Mesothelial cell of epicardium (in vitro differentiated cells): ENCODE measurements at places on chromosomes 4 and X. TPM values are rescaled to one million over a fixed set of nuclear protein-coding genes. Genes with fewer than 3 reads are reported as not detected.

GRCh38 chr4:41133454-41134018 is 80.8 kb downstream of the APBB2 start:
- no peak for DNase-seq
- H3K27ac ChIP-seq: peak overlapping the region; percentile 85
- peaks cover 60% of the 10 kb centered on the region for H3K4me1 ChIP-seq
- peaks cover 12% of the 10 kb centered on the region for H3K36me3 ChIP-seq
- no peak overlapping the region for H3K4me3 ChIP-seq
- H3K27me3 ChIP-seq: no peaks in the 10 kb centered on the region

DNA sequence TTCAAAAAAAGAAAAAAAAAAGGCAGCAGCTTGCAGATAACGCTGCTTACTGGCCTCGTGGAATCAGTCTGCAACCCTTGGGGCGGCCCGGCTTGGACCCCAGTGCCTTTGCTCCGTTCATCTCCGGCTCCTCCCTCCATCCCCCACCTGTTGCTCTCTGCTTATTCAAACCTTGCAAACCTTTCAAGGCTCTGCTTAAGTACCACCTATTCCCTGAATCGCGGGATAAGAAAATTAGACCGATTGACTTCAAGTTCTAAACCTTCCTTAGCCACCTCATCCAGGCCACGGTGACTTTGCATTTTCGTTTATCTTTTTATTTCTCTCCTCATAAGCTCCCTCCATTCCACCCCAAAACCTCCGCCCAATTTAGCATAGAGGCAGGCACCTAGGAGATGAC is 1.4 kb upstream of the PHKA1 start:
- H3K27me3 ChIP-seq: no peaks in the 10 kb centered on the region
- no peaks in the 10 kb centered on the region for H3K36me3 ChIP-seq
- peak overlapping the region; percentile 10 for H3K4me3 ChIP-seq
- no peak for DNase-seq
- H3K27ac ChIP-seq: no peak overlapping the region

DNA sequence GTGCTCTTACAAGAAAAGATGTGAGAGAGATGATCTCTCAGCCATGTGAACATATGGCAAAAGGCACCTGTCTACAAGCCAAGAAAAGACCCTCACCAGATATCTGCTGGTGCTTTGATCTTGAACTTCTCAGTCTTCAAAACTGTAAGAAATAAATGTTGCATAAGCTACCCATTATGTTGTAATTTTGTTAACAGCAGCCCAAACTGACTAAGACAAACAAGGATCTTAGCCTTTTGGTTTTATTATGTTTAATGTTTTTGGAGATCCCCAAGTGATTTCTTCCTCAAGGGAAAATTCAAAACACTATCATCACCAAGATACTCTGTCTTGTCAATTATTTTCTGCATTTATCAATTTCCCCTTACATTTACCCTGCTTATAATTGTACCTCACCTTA is 21.8 kb upstream of the CCNI start:
- H3K27ac ChIP-seq: no peak overlapping the region
- no peak for DNase-seq
- peaks cover 14% of the 10 kb centered on the region for H3K4me1 ChIP-seq
- no peak overlapping the region for H3K4me3 ChIP-seq
- no peaks in the 10 kb centered on the region for H3K27me3 ChIP-seq

GRCh38 chrX:46863072-46863471 is 26.2 kb downstream of the RP2 start:
- H3K4me1 ChIP-seq: no peaks in the 10 kb centered on the region
- H3K4me3 ChIP-seq: no peak overlapping the region
- no peak overlapping the region for H3K27ac ChIP-seq

DNA sequence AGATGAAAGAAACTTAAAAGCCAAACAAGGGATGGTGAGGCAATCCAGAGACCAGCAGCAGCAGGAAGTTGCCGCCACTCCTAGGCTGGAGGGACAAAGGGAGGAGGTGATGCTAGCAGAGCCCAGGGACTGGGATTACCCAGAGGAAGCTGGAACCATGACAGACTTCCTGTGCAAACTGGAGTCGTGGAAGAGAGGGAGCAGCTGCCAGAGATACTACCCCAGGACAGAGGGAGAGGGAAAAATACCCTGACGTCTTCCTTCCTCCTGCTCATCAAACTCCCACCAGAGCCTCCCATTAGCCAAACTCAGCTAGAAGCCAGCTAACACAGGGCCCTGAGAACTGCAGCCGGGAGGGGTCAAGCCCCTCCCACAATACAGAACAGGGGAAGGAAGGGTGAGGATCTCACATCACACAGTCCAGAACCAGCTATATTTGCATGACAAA is 101.2 kb upstream of the KLF3 start:
- peaks cover 24% of the 10 kb centered on the region for H3K4me1 ChIP-seq
- no peaks in the 10 kb centered on the region for H3K27me3 ChIP-seq
- H3K4me3 ChIP-seq: no peak overlapping the region
- no peaks in the 10 kb centered on the region for H3K36me3 ChIP-seq
- DNase-seq: no peak

GRCh38 chr4:38309471-38309870 is 349.3 kb downstream of the PTTG2 start:
- H3K4me1 ChIP-seq: peaks cover 17% of the 10 kb centered on the region
- H3K27me3 ChIP-seq: no peaks in the 10 kb centered on the region
- peaks cover 4% of the 10 kb centered on the region for H3K36me3 ChIP-seq
- H3K27ac ChIP-seq: no peak overlapping the region

DNA sequence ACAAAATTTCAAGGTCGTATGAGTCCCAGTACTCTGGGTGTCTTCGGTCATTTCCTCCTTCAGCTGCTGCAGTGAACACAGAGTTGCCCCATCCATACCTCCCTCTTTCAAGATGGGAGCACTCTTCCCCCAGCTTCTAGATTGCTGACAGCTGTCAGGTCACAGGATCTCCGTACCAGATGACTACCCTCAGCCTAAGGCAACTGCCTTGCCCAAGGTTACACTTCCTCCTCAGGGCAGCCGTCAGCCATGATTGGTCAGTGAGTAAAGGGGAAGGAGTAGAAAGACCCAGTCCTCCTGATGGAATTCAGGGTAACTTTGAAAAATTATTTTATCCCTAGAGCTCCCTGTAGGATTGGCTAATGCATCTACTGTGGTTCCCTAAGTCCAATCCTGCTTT is 81.6 kb downstream of the NAF1 start:
- no peaks in the 10 kb centered on the region for H3K4me1 ChIP-seq
- peaks cover 2% of the 10 kb centered on the region for H3K27me3 ChIP-seq
- H3K36me3 ChIP-seq: no peaks in the 10 kb centered on the region

- H3K27ac ChIP-seq: no peak overlapping the region
- no peaks in the 10 kb centered on the region for H3K36me3 ChIP-seq
- H3K27me3 ChIP-seq: no peaks in the 10 kb centered on the region
- H3K4me1 ChIP-seq: no peaks in the 10 kb centered on the region
Measured at GRCh38 chr4:24988776-24989175, 42.0 kb downstream of the LGI2 start.

DNA sequence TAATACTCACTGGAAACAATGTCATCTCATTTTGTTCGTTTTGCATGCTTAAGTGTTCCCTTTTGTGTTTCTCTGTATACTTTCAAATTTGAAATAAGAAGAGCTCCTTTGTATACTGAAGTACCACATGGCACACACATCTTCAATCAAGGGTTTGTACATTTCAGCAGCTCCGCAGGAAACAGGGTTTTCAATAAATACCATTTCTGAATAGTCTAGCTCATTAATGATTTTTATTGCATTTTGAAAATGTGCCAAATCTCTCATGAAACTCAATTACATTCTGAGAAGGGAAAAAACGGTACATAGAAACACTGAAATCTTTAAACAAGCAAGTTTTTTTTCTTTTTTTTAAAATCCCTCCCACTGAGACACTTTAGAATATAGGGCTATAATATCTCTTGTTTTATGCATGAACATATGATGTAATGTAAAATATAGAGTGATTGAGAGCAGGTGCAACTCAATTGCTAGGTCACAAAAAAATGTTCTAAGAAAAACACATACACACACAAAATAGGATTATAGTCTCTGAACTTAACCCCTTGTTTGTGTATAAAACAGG is 914.2 kb upstream of the PCDH7 start:
- no peaks in the 10 kb centered on the region for H3K4me1 ChIP-seq
- H3K27me3 ChIP-seq: no peaks in the 10 kb centered on the region
- no peak overlapping the region for H3K4me3 ChIP-seq
- DNase-seq: no peak
- no peaks in the 10 kb centered on the region for H3K36me3 ChIP-seq

DNA sequence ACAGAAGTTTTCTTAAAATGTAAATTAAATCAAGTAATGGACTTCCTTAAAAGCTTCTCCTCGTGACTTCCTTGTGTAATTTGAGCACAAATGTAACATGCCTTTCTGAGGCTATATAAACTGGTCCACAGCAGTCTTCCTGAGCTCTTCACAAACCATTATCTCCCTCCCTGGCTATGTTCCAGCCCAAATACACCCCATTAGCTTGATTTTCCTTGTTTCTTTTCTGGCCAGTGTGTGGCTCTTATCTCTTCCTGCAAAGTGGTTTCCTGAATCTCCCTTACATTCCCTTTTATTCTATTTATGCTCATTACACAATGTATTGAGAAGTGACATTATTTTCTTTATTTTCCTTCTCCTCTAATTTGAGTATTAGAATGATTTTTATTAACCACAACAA is 1085.3 kb upstream of the PCDH10 start:
- H3K36me3 ChIP-seq: peaks cover 7% of the 10 kb centered on the region
- peaks cover 18% of the 10 kb centered on the region for H3K4me1 ChIP-seq
- no peak overlapping the region for H3K4me3 ChIP-seq
- no peak for DNase-seq
- no peaks in the 10 kb centered on the region for H3K27me3 ChIP-seq

- no peak overlapping the region for H3K27ac ChIP-seq
Measured at GRCh38 chr4:178745203-178745602, 1303.0 kb upstream of the AGA start.

- no peaks in the 10 kb centered on the region for H3K27me3 ChIP-seq
- no peak overlapping the region for H3K27ac ChIP-seq
- no peaks in the 10 kb centered on the region for H3K4me1 ChIP-seq
Measured at GRCh38 chr4:53618321-53618720, 27.0 kb upstream of the LNX1 start.

DNA sequence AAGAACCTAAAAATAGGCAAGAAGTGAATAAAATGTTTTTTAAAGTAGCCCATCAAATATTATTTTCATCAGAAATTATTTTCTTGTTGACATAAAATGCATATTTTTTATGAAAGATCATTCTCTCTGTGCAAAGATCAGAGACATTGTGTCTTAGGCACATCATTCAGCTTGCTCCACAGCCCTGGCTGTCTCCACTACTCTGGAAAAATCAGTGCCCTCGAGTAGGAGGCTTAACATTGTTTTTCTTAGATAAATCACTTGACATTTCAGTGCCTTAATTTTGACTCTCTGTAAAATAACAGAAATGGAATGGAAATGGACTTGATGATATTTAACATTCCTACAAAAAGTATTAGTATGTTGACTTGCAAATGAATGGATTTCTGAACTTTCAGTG is 77.9 kb downstream of the FAT4 start:
- no peak overlapping the region for H3K27ac ChIP-seq
- peaks cover 22% of the 10 kb centered on the region for H3K4me1 ChIP-seq
- no peak for DNase-seq
- no peak overlapping the region for H3K4me3 ChIP-seq

GRCh38 chr4:140448162-140448561 is 20.7 kb upstream of the CLGN start:
- H3K36me3 ChIP-seq: no peaks in the 10 kb centered on the region
- peaks cover 44% of the 10 kb centered on the region for H3K27me3 ChIP-seq
- H3K27ac ChIP-seq: no peak overlapping the region
- DNase-seq: no peak
- no peak overlapping the region for H3K4me3 ChIP-seq

GRCh38 chr4:99711657-99712056 is 54.0 kb upstream of the C4orf54 start:
- peaks cover 5% of the 10 kb centered on the region for H3K27me3 ChIP-seq
- H3K4me3 ChIP-seq: no peak overlapping the region
- no peaks in the 10 kb centered on the region for H3K36me3 ChIP-seq
- H3K27ac ChIP-seq: no peak overlapping the region
- H3K4me1 ChIP-seq: no peaks in the 10 kb centered on the region

- no peaks in the 10 kb centered on the region for H3K36me3 ChIP-seq
- H3K4me1 ChIP-seq: peaks cover 9% of the 10 kb centered on the region
- H3K27me3 ChIP-seq: no peaks in the 10 kb centered on the region
- H3K4me3 ChIP-seq: no peak overlapping the region
Measured at GRCh38 chrX:46263494-46263893, 281.7 kb downstream of the ZNF674 start.

- peaks cover 17% of the 10 kb centered on the region for H3K4me1 ChIP-seq
- H3K4me3 ChIP-seq: no peak overlapping the region
- H3K36me3 ChIP-seq: peaks cover 18% of the 10 kb centered on the region
- DNase-seq: no peak
- no peak overlapping the region for H3K27ac ChIP-seq
Measured at GRCh38 chrX:45843518-45843917, 642.8 kb upstream of the DIPK2B start.

DNA sequence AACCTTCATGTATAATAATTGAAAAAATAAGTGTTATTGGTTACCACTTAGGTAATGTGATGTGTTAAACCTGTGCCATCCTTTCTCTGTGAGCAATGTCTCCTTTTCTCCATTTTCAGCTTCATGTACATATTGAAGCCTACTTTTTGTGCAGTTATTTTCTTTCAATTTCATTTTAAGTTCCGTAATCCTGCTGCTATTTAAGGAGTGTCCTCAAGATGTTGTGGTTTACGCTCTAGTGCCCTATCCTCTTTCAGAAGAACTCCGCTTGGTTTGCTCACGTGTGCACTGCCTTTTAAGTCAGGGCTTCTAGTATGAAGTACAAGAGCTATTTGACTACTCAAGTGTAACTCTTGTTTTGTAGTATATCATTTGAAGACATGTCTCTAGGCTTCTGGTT is 2253.2 kb upstream of the TENM3 start:
- H3K4me3 ChIP-seq: no peak overlapping the region
- H3K27ac ChIP-seq: no peak overlapping the region
- H3K27me3 ChIP-seq: no peaks in the 10 kb centered on the region
- H3K36me3 ChIP-seq: peaks cover 3% of the 10 kb centered on the region
- H3K4me1 ChIP-seq: peaks cover 6% of the 10 kb centered on the region

DNA sequence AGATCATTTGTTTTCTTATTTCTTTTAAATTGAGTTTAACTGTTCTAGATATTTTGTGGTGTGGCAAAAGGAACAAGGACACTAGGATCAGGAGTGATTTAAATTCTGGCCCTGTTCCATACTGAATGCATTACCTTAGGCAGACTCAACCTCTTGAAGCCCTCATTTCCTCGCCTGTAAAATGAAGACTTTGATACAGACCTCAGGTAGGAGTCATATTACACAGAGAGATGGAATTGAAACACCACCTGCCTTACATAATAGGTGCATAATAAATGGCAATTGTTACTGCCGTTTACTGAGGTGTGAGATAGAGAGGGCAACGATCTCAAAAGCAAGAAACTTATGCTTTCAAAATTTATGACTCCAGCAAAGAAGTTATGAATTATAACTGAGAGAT is 28.2 kb upstream of the RASSF6 start:
- no peak overlapping the region for H3K27ac ChIP-seq
- H3K4me1 ChIP-seq: peaks cover 23% of the 10 kb centered on the region
- no peaks in the 10 kb centered on the region for H3K27me3 ChIP-seq
- H3K36me3 ChIP-seq: no peaks in the 10 kb centered on the region
- DNase-seq: no peak

Gene MAGEA8
- total RNA-seq: not detected in 3 replicates

Gene TEX13C
- not detected in 3 replicates for total RNA-seq

Gene RTL9
- 0.43 to 0.55 TPM (median 0.47 TPM) in 3 replicates for total RNA-seq

Gene GAGE12E
- total RNA-seq: not detected in 3 replicates

Gene ARR3
- not detected in 3 replicates for total RNA-seq

Gene SLC16A2
- total RNA-seq: 14.8 to 15.2 TPM (median 15.0 TPM) in 3 replicates

Gene CT45A10
- not detected in 3 replicates for total RNA-seq

Gene SPACA5
- total RNA-seq: not detected in 3 replicates

Gene GRIA3
- total RNA-seq: 1.9 to 2.8 TPM (median 2.3 TPM) in 3 replicates

Gene SATL1
- 0.56 to 0.72 TPM (median 0.58 TPM) in 3 replicates for total RNA-seq

Gene TMSB15C
- 13.7 to 18.8 TPM (median 16.9 TPM) in 3 replicates for total RNA-seq
